Stimulated activated CD8-positive, alpha-beta memory T cell treated with anti-CD3 and anti-CD28 coated beads, Interleukin-15, amount 100 ng/mL, for 24 hours (primary cell): ENCODE measurements at places on chromosomes 4 and X.

- DNase-seq: no peak
Observed at GRCh38 chr4:7206911-7207567, 14.7 kb downstream of the SORCS2 start.

DNA sequence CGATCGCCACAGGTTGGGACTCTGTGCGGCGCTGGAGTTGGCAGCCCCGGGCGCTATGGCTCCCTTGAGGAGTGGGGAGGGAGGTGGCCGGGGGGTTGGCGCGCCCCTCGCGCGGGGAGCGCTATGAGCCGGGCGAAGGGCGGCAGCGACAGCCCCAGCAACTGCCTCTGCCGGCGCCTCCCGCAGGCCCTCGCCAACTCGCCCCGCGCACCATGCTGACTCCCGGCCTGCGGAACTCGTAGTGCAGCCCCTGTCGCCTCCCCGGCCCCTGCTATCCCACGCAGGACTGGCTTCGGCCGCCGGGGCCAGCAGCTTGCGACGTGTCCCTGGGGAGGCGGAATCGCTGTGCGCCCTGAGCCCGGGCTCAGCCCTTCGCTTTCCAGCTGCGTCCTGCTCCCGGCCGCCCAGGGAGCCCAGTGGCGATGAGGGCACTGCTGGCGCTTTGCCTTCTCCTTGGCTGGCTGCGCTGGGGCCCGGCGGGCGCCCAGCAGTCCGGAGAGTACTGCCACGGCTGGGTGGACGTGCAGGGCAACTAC is 415 bp downstream of the SHISA3 start:
- no peak for DNase-seq

GRCh38 chr4:145812919-145813318 is 125.7 kb downstream of the ZNF827 start:
- no peak for DNase-seq

GRCh38 chr4:67581208-67581857 is 22.8 kb downstream of the STAP1 start:
- no peak for DNase-seq

DNA sequence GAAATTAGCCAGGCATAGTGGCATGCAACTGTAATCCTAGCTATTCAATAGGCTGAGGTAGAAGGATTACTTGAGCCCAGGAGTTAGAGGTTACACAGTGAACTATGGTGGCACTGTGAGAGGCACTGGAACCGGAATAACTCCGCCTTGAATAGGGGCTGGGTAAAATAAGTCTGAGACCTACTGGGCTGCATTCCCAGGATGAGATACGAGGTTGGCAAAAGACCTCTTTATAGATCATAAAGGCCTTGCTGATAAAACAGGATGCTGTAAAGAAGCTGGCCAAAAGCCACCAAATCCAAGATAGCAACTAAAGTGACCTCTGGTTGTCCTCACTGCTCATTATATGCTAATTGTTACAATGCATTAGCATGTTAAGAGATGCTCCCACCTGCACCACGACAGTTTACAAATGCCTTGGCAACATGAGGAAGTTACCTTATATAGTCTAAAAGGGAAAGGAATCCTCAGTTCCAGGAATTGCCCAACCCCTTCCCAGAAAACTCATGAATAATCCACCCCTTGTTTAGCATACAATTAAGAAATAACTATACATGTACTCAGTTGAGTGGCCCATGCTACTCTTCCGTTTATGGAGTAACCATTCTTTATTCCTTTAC is 88.6 kb downstream of the CENPC start:
- no peak for DNase-seq

GRCh38 chr4:113657586-113658233 is 103.8 kb downstream of the CAMK2D start:
- DNase-seq: no peak

GRCh38 chr4:183441276-183441675 is 3.2 kb upstream of the CDKN2AIP start:
- DNase-seq: no peak

DNA sequence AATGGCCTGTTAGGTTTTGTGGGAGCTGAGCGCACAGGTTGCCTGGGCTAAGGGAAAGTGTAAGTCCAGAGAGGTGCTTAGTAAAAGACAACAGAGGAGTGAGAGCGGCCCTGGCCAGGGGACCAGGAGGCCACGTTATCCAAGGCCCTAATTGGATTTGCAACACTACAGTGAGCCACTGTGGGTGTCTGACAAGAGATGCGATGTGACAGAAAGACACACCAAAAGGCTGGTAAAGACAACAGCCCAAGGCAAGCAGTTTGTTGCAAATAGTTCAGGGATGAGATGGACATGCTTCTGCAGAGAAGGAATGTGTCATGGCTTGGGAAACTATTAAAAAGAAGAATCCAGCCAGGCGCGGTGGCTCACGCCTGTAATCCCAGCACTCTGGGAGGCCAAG is 162.7 kb upstream of the KIT start:
- no peak for DNase-seq

DNA sequence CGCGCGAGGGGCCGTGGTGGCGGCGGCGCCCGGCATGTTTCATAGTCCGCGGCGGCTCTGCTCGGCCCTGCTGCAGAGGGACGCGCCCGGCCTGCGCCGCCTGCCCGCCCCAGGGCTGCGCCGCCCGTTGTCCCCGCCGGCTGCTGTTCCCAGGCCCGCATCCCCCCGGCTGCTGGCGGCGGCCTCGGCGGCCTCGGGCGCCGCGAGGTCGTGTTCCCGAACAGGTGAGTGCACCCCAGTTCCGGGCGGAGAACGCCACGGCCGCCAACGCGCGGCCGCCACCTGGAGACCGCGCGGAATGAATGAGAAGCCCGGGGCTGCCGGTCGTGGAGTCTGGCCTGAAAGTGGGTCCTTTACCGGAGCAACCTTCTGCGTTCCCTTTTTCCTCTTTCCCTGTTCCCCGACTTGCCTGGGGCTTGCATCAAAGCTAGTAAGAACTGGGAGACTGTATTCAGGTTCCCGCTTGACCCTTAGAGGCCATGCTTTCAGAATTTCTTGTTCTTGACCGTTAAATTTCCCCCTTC is 429 bp downstream of the NOCT start:
- peak; percentile 11 for DNase-seq

DNA sequence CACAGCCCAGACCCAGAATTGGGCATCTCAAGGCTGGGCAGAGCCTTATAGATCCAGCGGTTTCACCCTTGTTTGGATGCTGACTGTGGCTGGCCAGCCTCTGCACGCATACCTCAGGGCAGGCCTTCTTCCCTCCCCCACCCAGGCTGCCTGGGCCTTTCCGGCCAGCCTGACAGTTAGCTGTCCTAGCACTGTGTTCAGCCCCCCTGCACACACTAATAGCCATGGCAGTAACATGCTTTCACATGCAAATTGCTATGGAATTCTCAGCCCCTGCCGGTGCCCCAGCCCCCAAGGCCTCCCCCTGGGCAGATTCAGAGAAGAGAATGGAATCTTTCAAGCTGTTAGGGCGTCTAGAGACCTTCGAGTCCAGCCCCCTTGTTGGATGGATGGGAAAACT is 17.7 kb downstream of the EFNB1 start:
- no peak for DNase-seq

DNA sequence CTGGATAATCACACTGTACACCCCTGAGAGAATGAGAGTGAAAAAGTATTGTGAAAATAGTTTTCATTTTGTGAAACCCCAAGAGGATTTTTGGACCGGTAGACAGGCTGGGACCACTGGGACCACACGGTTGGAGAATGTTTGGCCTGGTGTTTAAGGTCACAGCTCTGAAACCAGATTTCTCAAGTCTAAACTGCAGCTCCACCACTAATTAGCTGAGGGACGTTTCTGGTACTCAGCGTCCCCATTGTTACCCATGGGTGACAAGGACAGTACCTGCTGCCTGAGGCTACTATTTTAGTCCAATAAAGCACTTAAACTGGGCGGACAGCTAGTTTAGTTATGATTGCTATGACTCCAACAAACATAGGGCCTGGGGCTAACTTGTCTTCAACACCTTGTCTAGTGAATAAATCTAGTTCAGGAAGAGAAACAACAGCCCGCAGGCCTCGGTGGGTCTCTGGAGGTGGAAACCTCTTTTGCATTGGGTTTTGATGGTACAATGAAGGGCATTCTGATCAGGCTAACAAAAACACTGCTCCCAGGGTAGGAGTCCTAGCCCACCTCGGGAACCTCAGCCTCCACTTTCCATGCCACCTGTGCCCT is 509 bp upstream of the USP11 start:
- no peak for DNase-seq

- DNase-seq: no peak
Observed at GRCh38 chr4:145103496-145103895, 5.4 kb downstream of the ABCE1 start.

- no peak for DNase-seq
Observed at GRCh38 chr4:76962406-76963130, 13.0 kb downstream of the SEPTIN11 start.

DNA sequence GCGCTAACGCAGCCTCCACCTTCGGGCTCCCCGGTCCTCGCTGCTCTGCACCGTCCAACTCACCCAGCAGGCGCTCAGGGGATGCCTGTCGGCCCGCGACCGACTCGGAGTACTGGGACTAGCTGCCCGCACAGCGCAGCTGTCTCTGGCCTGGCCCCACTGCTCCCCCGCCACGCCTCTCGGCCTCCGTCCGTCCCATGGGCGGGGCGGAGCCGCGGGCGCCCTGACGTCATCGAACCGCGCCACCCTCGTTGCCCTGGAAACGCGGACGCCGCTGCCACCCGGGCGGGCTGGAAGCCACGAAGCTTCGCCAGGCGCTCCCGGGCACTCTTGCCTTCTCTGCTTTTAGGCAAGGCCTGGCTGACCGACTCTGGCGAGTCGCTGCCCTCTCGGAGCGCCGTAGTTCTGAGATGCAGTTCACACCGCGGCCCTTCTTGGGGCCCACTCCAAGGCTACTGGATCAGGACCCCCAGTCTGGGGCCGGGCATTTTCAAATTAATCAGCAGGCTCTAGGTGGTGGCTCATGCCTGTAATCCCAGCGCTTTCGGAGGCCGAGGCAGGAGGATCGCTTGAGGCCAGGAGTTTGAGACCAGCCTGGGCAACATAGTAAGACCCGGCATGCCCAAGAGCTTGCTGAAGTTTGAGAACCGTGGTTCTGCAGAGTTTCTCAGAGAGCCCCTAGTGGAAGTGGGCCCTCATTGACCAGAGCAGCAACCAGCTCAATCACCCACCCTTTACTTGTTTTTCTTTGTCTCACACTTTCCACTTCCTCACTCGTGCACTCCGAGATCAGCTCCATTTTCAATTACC is 12.0 kb downstream of the ACOX3 start:
- peak; percentile 96 for DNase-seq

DNA sequence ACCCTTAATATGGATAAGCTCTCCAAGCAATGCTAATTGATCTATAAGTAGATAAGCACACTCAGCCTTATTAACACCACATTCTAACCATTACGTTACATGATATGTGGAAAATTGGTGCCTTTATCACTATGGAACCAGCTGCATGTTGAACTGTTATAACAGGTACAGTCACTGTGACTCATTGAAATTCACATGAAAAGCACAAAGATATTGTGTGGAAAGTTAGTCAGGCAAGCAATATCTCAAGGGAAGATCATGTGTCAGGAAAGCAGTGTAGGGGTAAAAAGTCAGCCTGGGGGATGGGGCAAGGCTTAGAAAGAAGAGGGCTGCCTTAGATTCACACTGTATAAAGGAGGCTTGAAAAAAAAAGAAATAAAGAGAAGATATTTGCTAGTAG is 313.7 kb upstream of the SMIM31 start:
- no peak for DNase-seq

DNA sequence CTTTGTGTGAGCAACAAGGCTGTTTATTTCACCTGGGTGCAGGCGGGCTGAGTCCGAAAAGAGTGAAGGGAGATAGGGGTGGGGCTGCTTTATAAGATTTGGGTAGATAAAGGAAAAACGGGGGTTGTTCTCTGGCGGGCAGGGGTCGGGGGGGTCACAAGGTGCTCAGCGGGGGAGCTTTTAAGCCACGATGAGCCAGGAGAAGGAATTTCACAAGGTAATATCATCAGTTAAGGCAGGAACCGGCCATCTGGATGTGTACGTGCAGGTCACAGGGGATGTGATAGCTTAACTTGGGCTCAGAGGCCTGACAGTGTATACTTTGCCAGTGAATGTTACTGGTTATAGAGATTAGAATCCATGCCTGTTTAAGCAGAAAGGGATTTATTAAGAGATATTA is 19.7 kb upstream of the SPCS3 start:
- DNase-seq: no peak

DNA sequence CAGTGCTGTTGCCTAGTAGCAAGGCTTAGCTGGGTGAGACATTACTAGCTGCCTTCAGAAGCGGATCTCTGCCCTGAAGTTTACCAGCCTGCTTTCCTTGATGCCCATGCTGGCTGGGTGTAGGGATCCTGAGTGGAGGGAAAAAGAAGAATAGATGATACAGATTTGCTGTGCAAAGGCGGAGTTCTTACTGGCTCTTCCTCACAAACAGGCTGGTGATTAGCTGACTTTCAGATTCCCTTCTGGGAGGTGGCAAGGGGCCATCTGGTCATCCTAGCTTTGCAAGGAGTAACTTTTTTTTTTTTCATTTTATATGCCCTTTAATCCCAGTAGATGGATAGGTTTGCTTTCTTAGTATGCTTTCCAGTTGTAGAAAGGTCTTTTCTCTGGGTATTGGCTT is 44.8 kb downstream of the SMARCA5 start:
- no peak for DNase-seq

DNA sequence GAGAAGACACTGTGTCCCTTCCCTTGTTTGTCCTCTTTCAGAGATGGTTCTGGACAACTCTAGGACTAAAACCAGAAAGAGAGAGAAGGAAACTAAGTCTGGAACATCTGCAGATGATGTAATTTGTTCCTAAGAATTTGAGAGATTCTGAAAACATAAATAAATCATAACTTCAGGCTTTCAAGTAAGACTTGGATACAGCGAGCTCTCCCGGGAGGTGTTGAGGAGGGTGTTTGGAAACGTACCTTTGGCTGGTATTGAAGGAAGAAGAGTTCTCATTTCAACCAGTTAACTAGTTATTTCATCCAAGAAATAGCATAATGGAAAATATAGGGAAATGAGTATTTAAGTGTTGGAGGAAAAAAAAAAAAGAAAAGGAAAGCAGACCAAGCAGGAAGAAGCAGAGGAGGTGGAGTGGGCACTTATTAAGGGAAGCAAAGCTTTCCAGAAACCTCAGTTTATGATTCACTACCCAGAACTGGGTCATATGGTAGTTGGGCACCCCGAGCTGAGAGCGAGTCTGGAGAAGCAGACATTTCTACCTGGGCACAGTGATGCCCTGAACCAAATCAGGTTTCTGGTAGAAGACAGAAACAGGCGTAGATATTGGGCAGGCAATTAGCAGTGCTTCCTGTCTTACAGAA is 26.9 kb downstream of the CCNG2 start:
- no peak for DNase-seq

DNA sequence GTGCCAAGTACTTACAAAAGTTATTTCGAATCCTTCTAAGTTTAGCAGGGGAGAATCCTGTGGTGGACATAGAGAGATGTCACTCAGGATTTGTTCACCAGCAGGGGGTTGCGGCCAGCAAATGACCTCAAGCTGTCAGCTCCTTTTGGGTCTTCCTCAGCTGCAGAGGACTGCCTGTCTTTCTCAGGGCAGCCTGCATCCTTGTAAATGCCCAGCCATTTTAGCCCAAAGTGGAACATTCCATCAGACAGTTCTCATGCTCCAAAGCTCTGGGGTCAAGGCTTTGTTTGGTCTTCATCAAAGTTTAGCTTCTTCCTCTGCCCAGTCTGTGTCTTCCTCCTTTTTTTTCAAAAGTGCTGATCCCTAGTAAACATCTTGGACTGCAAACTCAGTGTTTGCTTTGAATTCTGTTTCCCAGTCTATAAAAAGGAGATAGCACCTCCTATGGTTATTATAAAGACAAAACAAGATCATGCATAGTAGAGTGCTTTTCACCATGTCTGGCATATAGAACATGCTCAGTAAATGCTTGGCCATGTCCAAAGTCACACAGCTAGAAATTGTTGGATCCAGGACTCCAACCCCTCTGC is 156.4 kb upstream of the GATB start:
- DNase-seq: no peak
